ENCODE measurements at places on chromosomes 6 and 20.
A peak's percentile ranks its signal among the peaks of the same experiment; 100 is the strongest.

- no peak for DNase-seq
These were observed 31.1 kb upstream of the F13A1 start for GRCh38 chr6:6351511-6352025.

DNA sequence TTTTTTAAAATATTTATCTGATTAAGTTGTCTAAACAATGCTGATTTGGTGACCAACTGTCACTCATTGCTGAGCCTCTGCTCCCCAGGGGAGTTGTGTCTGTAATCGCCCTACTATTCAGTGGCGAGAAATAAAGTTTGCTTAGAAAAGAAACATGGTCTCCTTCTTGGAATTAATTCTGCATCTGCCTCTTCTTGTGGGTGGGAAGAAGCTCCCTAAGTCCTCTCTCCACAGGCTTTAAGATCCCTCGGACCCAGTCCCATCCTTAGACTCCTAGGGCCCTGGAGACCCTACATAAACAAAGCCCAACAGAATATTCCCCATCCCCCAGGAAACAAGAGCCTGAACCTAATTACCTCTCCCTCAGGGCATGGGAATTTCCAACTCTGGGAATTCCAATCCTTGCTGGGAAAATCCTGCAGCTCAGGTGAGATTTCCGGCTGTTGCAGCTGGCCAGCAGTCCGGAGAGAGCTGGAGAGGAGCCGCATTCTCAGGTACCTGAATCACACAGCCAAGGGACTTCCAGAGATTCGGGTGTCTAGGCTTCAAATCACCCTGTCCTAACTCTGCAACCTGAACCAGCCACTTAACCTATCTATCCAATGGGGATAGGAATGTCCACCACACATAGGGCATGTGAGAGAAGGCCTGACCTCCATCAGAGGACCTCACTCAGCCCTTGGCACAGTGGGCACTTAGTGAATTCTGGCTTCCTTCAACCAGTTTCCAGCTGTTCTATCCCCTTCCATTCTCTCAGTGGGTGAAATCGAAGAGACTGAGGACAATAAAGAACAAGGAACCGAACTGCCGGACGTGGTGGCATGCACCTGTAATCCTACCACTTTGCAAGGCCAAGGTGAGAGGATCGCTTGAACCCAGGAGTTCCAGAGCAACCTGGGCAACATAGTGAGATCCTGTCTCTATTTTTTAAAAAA lies 3.1 kb downstream of the TNF start:
- DNase-seq: no peak

GRCh38 chr20:48523191-48523995 lies 304.4 kb downstream of the PREX1 start:
- DNase-seq: no peak

- no peak for DNase-seq
These were observed 245.4 kb upstream of the EXOC2 start for GRCh38 chr6:938271-938905.

GRCh38 chr6:149208134-149208601 lies 109.3 kb upstream of the TAB2 start:
- DNase-seq: no peak

DNA sequence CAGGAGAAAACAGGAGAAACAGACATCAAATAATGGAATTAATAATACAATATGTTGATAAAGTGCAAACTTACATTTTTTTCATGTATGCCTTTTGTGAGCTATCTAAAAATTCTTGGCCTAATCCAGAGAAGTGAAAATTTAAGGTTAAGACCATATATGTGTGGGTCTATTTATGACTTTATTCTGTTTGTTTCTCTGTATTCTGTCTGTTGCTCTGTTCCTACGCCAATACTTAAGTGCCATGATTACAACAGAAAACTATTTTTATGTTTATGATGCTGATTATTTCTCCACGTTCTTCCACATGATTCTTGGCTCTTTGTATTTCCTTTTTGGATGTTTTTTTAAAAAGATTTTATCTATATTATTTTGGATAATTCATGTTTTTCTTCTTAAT lies 109.6 kb upstream of the MAP3K4 start:
- DNase-seq: no peak

DNA sequence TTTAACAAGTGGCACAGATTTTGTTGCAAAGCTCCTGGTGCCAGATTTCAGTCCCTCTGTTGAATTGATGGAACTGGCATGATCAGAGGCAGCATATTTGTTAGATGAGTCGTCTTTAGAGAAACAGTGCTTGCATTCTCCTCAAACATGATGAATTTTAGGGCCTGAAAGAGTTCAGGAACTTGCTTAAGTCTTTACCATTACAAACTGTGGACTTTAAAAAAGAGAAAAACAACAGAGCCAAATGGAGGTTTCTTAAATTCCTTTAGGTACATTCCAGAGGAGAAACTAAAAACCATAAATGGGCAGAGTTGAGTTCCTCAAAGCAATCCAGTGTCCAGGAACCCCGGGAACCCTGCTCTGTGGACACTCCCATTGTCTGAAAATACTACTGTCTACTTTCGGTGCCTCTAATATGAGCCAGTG lies 2.5 kb downstream of the GTF2H5 start:
- DNase-seq: no peak

- no peak for DNase-seq
These were observed at the start of gene THBD for GRCh38 chr20:23049201-23050075. Gene THBD, minus strand, starts transcription at chr20:23049672. Its CDS starts 168 bp downstream, at chr20:23049504.

GRCh38 chr6:33579828-33580714 lies at the start of gene BAK1:
Gene BAK1, minus strand, starts transcription at chr6:33580276. Its CDS starts 2,672 bp downstream, at chr6:33577604.
- peak; percentile 81 for DNase-seq

DNA sequence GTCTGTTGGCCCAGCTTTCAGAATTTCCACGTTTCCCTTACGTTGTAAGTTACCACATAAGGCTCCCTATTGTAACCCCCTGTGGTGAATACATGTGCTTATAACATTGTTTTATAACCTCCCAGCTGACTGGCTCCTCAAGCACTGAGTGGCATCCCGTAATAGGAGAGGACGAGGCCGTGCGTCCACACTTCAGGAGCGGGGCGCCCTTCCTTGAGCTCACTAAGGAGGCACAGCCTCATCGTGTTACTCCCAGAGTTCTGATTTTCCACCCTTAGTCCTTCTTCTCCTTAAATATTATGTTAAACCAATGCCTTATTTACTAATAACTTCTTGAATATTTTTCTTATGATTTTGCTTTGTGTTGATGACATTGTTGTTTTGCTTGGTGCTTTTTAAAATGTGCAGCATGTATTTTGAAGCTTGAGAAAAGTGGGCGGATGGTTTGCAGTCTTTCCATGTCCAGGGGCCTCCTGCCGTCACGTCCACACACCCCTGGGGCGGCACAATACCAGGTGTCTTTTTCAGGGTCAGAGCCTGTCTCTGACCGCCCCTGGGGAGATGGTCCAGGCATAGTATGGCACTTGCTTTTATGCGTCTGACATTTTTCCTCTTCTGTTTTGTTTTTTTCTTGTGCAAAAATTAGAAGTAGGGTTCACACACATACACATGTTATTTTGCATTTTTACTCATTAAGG lies 181.8 kb downstream of the DLL1 start:
- no peak for DNase-seq

- DNase-seq: no peak
These were observed 57.7 kb downstream of the NFATC2 start for GRCh38 chr20:51484831-51485230.

GRCh38 chr6:18496462-18496861 lies 109.3 kb downstream of the RNF144B start:
- DNase-seq: no peak

GRCh38 chr6:139983555-139984276 lies 609.3 kb upstream of the CITED2 start:
- DNase-seq: no peak

- no peak for DNase-seq
These were observed 23.9 kb downstream of the ERMARD start for GRCh38 chr6:169775321-169775720.

- DNase-seq: no peak
These were observed 244.5 kb downstream of the TPBG start for GRCh38 chr6:82607998-82608725.

DNA sequence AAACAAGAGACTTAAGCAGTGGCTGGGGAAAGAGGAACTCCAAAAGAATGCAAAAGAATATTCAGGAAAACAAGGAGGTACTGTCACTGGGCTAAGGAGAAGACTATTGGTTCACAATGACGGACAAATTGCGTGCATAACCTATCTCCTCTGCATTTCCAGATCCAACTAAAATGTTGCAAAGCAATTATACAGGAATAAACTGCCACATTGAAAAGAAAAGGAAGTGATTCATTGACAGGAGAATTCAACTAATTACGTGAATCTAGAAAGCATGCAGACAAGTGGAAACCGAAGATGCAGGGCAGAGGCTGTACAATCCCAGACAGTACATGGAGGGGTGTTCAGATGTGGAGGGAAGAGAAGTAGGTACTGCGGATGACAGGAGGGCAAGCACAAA lies 152.8 kb upstream of the RIPOR2 start:
- DNase-seq: no peak

DNA sequence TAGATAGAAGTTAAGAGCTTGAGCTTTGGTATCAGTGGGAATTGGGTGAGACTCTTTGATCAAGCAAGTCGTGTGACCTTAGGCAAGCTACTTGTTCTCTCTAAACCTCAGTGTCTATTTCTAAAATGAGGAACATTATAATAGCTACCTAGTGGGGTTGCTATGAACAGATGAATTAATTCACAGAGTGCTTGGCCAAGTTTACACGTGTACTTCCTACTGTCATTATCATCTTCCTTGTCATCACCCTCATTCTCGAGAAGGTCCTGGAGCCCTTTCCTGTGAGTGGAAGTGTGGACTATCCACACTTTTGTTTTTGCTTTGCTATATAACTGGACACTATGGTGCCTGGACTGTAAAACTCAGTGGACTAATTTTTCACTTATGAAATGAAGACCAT lies 64.0 kb downstream of the BCKDHB start:
- no peak for DNase-seq

Measured in activated T-helper 2 cell treated with anti-CD3 and anti-CD28 coated beads, Interferon-gamma antibody, Interleukin-2, Interleukin-4, amounts not matched to agents 10 μg/mL and 5 μg/mL and 100 μg/mL, durations not matched to agents 14 hours and 24 hours and 36 hours (primary cell).